Foreskin keratinocyte (primary cell): ENCODE measurements at places on chromosomes 3 and 15.

- DNase-seq: no peak
Measured at GRCh38 chr15:68385671-68386586, 46.0 kb downstream of the ITGA11 start.

DNA sequence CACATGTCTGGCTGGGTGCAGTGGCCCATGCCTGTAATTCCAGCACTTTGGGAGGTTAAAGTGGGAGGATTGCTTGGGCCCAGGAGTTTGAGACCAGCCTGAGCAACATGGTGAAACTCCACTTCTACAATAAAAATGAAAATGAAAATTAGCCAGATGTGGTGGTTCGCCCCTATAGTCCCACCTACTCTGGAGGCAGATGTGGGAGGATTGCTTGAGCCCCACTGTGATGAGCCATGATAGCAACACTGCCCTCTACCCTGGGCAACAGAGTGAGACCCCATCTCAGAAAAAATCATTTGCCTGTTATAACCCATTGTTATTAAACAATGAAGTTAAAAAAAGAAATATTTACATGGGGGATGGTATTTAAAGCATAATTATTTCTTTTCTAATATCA is 240.1 kb upstream of the ZPLD1 start:
- no peak for DNase-seq

DNA sequence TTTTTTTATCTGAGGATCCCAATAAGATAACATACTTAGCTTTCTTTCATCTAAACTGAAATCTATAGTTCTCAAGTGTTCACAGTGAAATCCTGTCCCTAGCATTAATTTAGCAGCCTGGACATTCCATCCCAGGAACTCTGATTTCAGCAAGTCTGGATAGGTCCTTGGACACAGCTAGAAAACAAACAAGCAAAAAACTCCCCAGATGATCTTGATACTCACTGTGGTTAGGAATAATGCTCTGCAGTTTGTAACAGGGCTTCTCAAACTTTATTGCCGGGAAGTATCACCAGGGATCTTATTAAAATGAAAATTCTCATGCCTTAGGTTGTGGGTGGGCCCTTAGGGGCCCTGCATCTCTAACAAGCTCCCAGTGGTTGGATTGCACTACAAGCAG is 24.3 kb downstream of the THBS1 start:
- DNase-seq: no peak

DNA sequence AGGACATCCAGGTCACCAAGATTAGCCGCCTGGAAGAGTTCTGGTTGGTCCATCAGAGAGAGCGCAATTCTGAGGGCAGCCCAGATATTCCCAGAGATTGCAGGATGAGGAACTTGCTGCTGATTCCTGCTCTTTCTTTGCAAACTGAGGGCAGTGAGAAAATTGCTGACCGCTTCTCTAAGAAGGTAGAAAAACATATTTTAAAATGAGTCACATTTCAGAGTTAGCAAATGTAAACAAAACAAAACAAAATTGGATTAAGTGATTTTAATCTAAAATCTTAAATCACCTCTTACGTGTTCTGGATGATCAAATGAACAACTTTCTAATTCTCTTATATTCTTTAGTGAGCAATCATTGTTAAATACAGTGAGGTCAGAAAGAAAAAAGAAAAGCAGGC is 149.0 kb downstream of the USP13 start:
- no peak for DNase-seq

DNA sequence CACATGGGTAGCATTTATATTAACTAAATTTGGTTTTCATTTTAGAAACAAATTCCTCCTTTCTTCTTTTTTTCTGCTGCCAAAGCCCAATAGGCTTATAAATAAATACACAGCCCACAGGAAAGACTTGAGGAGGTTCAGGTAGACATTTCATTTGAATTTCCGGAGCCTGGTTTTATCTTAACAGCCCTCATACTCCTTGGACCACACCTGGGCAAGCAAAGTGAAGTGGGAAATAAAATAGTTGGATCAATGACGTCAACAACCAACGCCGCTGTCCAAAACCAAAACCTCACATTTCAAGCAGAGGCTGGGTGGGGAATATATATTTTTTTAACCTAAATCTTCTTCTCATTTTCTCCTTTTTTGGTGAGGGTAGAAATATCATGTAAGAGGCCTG is 53.2 kb downstream of the RFTN1 start:
- DNase-seq: no peak

GRCh38 chr3:120926146-120926545 is 18.1 kb downstream of the STXBP5L start:
- no peak for DNase-seq

GRCh38 chr3:151863611-151864010 is 9.8 kb upstream of the SUCNR1 start:
- no peak for DNase-seq

DNA sequence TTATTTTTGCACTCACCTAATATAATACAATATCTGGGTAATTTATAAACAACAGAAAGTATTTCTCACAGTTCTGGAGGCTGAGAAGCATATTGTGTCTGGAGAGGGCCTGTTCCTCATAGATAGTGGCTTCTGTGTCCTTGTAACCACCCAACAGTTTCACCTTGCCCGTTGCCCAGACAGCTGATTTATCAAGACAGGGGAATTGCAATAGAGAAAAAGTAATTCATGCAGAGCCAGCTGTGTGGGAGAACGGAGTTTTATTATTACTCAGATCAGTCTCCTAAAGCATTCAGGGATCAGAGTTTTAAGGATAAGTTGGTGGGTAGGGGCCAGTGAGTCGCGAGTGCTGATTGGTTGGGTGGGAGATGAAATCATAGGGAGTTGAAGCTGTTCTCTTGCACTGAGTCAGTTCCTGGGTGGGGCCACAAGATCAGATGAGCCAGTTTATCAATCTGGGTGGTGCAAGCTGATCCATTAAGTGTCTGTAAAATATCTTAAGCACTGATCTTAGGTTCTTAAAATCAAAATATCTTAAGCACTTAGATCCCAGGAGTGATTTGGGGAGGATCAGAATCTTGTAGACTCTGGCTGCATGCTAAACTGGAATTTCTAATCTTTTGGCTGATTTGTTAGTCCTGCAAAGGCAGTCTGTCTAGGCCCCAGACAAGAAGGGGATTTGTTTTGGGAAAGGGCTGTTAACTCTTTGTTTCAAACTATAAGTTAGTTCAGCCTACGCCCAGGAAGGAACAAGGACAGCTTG is 33.9 kb upstream of the C15orf39 start:
- peak; percentile 78 for DNase-seq

DNA sequence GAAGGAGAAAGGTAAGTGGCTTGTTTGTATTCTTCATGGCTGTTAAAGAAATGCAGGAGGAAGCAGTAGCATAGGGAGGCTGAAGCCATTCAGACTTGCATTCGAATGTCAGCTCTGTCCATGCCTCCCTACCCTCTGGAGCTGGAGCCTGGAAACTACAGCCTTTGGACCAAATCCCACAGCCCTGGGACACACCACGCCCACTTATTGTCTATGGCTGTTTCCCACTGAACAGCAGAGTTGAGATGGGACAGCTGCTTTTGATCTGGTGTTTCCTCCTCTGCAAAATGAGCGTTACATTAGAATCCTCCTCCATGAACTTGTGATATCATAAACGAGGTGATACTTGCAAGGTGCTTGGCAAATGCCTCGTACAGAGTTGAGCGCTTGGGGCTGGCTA is 3.6 kb downstream of the FAM107A start:
- no peak for DNase-seq

DNA sequence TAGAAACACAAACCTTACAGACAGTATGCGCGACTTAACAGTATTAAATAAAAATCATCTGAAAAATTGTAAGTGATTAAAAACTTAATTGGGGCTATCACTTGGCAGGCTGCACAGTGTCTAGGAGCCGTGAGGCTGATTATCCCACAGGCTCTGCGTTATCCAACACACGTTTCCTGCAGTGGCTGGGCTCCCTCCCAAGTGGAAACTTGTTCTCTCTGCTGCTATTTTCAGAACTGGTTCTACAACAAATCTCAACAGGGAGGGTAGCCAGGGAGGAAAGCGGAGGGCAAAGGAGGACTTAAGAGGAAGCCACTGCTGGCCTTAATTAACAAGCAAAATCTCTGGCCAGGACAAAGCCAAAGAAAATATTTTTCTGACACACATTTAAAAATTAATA is 555.2 kb downstream of the MAGI1 start:
- peak; percentile 75 for DNase-seq

DNA sequence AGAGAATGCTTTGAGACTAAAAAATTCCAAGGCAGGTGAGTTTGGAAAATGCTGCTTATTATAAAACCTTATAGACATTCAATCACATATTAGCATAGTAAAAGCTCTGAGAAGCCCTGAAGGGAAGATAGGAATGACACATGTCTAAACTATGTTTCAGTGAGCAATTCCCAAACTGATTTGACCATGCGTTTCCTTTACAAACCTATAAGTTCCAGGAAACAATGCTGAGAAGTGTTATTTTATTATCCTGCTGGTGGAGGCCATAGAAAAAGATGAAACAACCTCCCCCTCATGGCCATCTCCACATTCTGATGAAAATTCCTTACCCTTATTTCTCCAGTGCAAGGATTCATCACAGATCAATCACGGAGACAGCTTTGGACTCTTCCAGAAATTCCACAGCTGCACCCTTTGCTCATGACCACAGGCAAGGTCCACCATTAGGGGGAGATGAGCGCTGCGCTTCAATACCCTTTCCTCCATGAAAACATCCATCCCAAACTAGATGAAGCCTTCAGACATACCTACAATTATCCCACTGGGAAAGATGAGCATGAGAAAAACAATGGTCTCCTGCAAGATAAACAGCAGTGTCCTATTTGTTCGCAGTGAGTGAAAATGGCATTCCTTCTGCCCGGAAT is 372.1 kb downstream of the MAGI1 start:
- DNase-seq: peak; percentile 82

DNA sequence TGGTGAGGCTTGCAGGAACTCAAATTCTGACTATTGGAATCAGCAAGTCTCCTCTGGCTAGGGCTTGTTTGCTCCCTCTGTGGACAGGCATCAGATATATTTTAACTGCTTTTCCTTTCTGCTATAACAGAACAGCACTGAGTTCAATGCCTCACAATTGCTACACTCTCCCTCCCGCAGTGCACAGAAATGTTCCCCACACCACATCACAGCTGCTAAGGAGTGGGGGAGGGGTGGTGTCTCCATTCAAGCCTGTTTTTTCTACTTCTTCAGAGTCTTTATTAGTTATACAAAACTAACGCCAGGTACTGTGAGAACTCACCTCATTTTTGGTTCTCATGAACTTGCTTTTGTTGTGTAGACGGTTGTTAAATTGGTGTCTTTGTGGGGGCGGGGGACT is 68.5 kb downstream of the BCHE start:
- no peak for DNase-seq
